Fibroblast of skin of right quadriceps (primary cell): ENCODE measurements at places on chromosomes 4 and X.

DNA sequence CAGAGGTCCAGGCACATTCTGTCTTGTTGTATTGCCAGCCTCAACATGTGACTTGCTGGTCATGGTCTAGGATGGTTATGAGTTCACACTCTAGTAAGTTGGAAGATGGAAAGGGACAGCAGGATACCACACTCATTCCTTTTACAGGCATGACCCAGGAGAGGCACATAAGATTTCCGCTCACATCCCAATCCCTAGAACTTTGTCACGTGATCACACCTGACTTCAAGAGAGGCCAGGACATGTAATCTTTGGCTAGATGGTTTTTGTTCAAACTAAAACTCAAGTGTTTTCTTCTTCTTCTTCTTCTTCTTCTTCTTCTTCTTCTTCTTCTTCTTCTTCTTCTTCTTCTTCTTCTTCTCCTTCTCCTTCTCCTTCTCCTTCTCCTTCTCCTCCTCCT lies 53.4 kb upstream of the ARX start:
- DNase-seq, result no peak

DNA sequence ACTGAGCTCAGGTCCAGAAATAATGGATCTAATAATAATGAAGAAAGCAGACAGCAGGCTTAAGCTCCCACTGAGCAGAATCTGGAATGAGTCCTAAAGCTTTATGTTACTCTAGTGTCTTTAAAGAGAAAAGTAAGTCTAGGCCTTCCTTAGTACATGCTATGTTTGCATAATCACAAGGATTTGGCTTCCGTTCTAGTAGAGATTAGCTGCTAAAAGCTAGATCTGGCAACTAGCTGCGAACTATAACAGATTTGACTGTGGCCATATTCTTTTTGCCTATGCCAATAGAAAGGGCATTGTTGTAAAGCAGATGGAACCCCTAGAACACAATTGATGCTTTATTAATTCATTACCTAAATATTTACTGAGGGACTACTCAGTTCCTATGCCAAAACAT lies 19.0 kb downstream of the COX7B2 start:
- no peak for DNase-seq

- DNase-seq, result no peak
Measured at GRCh38 chrX:101957174-101957573, 25.3 kb upstream of the ZMAT1 start.

DNA sequence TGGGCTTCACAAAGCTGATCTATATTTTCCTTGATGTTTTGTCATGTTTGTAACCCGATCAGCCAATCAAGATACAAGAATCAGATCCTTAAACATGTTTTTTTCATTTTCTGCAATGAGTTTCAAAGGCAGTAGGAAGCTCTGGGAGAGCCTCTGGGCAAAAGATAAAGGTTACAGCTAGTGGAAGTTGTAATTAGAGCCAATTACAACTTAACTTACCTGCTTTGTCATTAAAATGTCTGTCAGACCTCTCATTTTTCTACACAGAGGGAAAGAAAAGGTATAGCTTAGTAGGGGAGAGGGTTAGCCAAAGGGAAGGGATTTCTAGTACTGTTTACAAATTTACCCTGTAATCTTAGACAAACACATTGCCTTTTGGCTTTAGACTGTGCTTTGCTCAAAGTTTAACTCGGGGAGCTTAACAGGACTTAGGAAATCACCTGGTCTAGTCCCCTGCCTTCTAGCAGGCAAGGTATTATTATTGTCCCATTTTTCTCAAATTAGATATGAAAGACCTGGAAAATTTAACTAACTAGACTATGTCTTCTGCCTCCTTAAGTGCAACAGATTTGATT lies 55.8 kb downstream of the FGF16 start:
- no peak for DNase-seq

GRCh38 chrX:151790481-151791160 lies 56.1 kb downstream of the CNGA2 start:
- peak; percentile 12 for DNase-seq
